Liver (tissue), 10 donors: ENCODE measurements at places on chromosomes 7 and 10. TPM values are rescaled to one million over a fixed set of nuclear protein-coding genes. Genes with fewer than 3 reads are reported as not detected.
A peak's percentile ranks its signal among the peaks of the same experiment; 100 is the strongest.

The HMX3 gene
- polyA plus RNA-seq = not detected

The POT1 gene
- 5.4 TPM for polyA plus RNA-seq

The LRRD1 gene
- not detected for polyA plus RNA-seq

The AKR1C8 gene
- polyA plus RNA-seq = 2.5 TPM

The SYT15B gene
- 0.24 TPM for polyA plus RNA-seq

The NEUROG3 gene
- polyA plus RNA-seq = not detected

The RBP4 gene
- 5,034 TPM for polyA plus RNA-seq

DNA sequence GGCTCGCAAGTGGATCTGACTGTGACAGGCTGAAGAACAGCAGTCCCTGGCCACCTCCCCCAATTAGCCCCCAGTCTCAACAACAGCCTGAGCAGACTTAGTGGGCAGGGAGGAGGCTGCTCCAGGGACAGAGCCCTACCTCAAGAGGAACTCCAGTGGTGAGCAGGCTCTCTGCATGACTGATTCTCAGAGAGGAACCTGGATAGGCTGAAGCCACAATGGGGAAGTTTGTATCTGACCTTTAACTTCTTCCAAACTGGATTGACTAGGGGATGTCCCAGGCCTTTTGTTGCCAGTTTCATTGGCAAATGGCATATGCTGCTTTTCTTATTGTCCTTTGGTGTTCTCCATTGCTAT, 93.0 kb downstream of the ARHGAP22 start:
- no peak for DNase-seq

DNA sequence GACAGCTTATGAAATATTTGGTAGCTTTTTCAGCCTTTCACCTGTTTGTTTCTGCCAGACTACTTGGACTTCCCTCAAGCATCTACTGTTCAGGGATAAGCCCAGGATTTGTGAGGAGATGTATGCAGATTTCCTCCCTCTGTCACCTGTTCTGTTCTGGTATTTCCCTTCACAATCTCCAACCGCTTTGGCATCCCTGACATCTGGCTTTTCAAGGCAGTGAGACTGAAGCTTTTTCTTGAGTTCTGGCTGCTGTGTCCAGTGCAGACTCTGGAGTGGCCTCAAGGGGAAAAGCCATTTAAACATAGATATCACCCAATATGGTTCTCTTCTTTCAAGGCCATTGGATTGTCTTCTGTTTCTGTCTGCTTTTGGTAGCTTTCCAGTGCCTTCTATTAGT, 369.7 kb downstream of the LRMDA start:
- no peak for DNase-seq

DNA sequence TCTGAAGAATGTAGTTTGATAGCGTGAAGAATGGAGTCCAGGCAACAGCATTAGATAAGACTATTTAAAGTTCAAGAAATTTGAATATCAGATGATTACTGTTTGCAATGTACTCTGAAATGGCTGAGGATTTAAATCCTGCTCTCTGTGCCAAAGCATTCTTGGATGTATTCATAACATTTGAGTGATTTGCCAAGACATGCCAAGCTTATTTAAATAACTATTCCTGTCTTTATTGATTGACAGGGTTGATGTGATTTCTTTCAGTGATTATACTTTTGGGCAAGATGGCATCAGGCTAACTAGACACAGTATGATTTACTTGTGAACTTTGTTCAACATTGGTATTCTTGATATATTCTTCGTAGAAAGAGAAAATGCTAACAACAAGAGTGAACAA, 168.7 kb downstream of the GNAI1 start:
- no peak for DNase-seq

GRCh38 chr7:106844279-106844997, 20.6 kb upstream of the PIK3CG start:
- DNase-seq = no peak

- no peak for DNase-seq
Observed at GRCh38 chr7:78605119-78605518, 806.5 kb downstream of the PHTF2 start.

DNA sequence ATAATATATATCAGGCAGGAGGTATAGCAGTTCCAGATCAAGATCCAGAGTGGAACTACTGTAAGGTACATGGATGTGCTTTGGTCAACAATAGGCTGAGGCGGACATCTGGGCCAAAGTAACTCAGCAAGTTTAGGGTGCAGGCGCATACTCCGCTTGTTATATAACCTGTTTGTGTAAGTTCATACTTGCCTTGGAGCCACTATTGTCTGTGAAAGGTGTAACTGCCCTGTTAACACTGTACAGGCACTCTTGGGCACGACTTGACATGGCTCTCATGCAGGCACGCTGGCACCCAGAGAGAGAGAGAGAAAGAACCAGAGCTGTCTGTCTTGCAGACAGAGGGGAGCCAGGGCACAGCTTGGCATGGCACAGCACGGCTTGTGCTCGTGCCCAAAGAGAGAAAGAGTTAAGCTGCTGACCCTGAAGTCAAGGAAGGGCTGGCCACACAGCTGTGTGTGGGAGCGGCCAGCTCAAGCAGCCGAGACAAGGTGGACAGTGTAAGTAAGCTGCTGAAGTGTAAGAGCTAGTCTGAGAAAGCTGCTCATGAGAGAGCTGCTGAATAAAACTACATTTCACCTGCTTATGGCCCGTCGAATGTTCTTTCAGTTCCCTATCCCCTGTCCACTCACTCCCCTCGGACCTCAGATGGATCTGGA, 47.8 kb upstream of the KAT6B start:
- DNase-seq = no peak

DNA sequence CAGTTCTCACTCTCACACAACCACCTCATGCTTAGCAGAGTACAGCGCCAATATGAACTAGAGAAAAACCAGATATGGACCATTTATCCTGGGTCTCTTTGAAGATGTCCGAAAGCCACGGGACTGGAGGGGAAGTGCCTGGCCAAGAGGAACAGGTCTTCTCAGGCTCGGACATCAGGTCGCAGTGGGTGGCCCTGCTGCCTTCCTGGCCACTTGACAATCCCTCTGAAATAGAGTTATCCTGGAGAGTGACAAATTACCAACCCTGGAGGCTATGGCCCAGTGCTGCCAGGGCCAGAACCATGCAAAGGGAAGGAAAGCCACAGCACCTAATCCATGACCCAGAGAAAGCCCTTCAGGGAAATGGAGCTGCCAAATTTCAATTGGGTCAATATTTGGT, 646.8 kb upstream of the NRP1 start:
- no peak for DNase-seq

GRCh38 chr10:34437906-34438305, 377.2 kb downstream of the PARD3 start:
- no peak for DNase-seq

- DNase-seq = no peak
Observed at GRCh38 chr10:130411496-130412085, 275.4 kb downstream of the GLRX3 start.

GRCh38 chr7:150410680-150411346, 31.7 kb downstream of the ZNF775 start:
- DNase-seq = no peak

GRCh38 chr10:51272555-51272954, 198.3 kb downstream of the PRKG1 start:
- DNase-seq = no peak

DNA sequence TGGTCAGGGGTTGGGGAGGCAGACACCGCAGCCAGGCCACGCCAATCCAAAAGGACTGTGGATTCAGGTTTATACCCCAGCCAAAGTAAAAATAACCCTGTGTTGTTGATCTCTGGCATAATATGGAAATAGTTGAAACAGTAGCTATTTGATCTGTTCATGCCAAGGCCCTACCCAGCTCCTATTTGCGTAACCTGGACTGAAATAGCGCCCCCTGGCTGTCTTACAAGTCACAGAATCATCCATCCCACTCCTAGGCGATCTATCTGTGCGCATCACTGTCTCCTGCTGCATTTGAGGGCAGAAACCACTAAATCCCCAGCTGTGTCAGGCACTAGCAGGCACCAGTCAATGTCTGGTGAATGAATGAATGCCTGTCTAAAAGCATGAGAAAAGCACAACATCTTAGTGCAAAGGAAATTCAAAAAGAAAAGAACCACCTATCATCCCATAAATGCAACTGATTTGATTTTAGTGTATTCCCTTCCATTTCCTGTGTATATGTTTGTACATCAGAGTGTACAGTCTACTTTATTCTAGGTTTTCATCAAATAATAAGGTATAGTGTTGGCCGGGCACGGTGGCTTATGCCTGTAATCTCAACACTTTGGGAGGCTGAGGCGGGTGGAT, 160.0 kb downstream of the SLIT1 start:
- DNase-seq = peak; percentile 64

- no peak for DNase-seq
Observed at GRCh38 chr10:57098146-57098545, 737.1 kb upstream of the ZWINT start.

DNA sequence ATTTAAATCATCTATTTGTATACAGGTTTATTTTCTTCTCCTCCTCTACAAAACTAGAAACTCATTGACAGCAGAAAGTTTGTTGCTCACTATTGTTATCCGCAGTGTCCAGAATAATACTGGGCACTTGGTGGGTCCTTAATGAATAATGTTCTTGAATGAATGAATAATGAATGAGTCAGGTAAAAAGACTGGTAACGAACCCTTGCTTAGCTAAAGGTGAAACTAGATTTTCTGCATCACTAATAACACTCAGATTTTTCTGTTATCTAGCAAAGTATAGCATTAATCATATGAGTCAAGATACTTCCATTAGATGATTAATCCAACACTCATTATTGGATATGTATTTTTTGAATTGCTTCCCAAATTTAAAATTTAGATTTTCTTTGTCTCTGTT, 953.2 kb downstream of the SORCS3 start:
- no peak for DNase-seq

GRCh38 chr7:4058158-4058557, 623.9 kb upstream of the FOXK1 start:
- DNase-seq = no peak
